Foreskin fibroblast (primary cell): ENCODE measurements at places on chromosomes 1 and 21.

DNA sequence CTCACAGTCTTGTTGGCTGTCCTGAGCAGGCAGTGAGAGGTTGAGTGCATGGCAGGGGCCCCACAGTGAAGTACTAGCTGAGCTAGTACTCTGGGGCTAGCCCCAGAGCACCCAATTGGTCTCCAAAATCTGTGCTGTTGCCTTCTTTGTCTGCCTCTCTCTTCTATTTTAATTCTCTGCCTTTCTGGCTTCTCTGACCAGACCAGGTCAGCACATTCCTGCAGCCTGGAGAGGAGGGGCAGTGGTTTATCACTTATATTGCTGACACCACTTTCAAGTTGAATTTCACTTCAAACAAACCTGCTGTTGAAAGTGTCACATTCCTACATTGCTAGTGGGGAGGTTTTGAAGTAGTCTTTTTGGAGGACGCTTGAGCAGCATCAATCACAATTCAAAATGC is 628.7 kb downstream of the PTPRU start:
- DNase-seq: no peak

DNA sequence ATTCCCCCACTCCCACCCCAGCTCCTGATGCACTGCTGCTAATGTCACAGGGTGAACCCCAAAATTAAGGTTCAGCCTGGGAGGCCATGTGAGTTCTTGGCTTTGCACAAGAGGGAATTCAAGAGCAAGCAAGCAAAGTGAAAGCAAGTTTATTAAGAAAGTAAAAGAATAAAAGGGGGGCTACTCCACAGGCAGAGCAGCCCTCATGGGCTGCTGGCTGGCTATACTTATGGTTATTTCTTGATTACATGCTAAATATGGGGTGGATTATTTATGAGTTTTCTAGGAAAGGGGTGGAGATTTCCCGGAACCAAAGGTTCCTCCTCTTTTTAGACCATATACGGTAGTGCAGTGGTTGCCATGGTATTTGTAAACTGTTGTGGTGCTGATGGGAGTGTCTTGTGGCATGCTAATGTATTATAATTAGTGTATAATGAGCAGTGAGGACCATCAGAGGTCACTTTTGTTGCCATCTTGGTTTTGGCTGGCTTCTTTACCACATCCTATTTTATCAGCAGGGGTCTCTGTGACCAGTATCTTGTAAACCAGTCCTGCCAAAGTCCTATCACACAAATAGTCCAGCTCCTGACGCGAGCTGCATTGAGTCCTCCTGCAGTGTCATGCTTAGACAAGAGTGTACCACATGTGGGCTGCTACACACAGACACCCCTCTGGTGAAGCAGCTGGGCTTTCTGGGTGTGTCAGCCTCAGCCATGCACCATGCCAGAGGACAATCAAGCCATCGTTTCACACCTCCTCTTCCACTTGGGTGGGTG is 46.4 kb upstream of the CSF1 start:
- peak; percentile 46 for DNase-seq

DNA sequence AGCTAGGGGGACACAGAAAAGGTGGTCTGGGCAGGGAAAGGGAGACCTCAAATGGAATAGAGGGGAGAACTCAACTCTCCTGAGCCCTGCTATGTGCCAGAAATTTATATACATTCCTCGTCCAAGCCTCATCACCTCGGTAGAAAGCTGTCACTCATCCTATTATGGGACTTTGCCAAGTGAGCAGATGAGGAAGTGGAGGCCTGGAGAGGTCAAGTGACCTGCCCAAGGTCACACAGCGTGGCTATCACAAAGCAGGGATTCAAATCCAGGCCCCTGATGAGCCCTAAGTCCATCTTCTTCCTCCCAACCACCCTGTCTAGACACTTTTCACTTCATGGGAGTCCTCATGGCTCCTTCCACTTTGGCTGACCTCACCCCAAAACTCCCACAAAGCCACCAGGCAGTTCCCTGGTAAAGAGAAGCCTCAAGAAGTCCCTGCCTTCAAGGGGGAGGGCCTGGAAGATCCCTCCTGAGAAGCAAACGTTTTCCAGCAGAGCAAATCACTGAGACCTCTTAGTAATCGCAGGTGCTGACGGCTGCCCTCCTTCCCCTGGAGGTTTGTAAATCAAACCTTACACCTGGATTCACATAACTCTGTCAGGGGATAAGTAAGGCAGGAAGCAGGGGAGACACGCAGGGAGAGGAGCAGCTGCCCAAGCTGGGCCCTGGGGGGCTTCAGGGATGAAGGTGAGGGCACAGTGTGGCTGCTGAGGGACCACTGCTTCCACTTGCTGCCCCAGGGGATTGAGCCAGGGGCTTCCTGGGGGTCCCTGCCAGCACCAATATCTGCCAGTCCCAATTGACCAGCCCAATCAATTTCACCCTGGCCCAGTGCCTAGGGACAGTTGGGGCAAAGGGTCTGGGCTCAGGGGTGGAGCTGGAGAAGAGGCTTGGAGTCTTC is 351.2 kb downstream of the MATN1 start:
- DNase-seq: no peak

DNA sequence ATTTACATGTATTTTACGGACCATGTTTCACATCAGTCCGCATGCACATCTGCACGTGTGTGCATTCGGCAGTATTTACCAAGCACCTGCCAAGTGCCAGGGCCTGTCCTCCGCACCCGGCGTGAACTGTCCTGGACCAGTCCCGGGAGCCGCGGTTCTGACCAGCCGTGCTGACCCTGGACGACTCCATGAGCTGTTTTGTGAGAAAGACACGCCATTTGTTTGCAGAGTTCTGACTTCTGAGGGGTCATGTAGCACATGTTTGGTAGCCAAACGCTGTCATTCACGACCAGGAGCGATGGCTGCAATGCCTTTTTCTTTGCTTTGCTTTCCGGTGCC is 3.3 kb upstream of the OLIG2 start:
- no peak for DNase-seq
